ENCODE measurements at places on chromosomes 2 and 18.

DNA sequence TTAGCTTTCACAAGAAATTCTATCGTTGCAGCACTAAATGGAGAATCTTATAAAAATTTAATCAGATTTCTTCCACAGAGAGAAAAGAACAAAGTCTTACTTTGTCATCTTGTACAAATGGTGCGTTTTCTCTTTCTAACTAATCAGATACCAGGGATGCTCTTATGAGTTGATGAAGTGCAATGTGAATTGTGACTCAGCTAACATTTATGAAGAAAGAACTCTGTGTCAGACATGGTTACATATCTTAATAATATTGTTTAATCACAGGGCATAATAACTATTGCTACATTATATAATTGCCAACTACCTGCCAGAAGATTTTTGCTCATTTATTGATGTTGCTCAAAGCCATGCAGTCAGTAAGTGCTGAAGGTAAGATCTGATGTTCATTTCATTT is 465.0 kb downstream of the CCDC85A start:
- no peak for DNase-seq

GRCh38 chr2:197140045-197140444 is 170.5 kb downstream of the ANKRD44 start:
- DNase-seq = no peak

- DNase-seq = no peak
Measured at GRCh38 chr2:78977661-78978145, 47.8 kb upstream of the REG3G start.

- no peak for DNase-seq
Measured at GRCh38 chr2:177026956-177027355, 185.6 kb upstream of the HNRNPA3 start.

- no peak for DNase-seq
Measured at GRCh38 chr2:127405255-127405610, 13.0 kb upstream of the PROC start.

GRCh38 chr18:77124452-77124922 is 8.1 kb downstream of the MBP start:
- DNase-seq = no peak

DNA sequence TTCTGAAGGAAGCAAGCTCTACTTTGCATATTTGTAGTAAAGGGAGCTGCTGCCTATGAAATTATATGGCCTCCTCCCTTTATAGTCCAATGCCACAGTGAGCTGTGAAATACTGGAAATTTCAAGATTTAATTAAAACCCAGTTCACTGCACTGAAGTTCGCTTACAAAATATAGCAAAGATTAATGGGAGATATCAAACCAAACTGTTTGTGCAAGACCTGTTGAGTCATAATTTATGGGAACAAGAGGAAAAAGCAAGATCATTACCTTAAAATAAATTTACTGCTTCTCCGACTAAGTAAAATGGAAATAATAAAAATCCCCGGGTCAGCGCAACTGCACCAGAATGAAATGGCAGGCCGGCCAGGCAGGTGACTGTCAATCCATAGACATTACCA is 215.5 kb upstream of the RAB6C start:
- no peak for DNase-seq

GRCh38 chr2:39728941-39729351 is 50.1 kb downstream of the THUMPD2 start:
- no peak for DNase-seq

DNA sequence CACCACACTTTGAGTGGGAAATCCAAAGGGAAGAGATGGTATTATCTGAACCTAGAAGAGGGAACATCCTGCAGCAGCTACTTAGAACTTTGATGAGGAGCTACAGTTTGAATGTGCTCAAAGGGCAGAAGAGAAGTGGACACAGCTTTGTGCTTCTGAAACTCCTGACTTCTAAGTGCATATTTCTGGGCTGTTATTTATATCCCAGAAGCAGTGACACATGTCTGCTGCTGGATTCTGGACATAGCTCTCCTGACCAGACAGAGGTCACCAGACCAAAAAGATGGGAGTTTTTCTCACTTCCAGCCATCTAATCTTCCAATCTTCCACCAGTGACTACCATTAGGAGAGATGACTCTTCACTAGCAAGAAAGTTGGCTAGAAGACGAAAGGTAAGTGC is 153.9 kb downstream of the FSIP2 start:
- DNase-seq = no peak

DNA sequence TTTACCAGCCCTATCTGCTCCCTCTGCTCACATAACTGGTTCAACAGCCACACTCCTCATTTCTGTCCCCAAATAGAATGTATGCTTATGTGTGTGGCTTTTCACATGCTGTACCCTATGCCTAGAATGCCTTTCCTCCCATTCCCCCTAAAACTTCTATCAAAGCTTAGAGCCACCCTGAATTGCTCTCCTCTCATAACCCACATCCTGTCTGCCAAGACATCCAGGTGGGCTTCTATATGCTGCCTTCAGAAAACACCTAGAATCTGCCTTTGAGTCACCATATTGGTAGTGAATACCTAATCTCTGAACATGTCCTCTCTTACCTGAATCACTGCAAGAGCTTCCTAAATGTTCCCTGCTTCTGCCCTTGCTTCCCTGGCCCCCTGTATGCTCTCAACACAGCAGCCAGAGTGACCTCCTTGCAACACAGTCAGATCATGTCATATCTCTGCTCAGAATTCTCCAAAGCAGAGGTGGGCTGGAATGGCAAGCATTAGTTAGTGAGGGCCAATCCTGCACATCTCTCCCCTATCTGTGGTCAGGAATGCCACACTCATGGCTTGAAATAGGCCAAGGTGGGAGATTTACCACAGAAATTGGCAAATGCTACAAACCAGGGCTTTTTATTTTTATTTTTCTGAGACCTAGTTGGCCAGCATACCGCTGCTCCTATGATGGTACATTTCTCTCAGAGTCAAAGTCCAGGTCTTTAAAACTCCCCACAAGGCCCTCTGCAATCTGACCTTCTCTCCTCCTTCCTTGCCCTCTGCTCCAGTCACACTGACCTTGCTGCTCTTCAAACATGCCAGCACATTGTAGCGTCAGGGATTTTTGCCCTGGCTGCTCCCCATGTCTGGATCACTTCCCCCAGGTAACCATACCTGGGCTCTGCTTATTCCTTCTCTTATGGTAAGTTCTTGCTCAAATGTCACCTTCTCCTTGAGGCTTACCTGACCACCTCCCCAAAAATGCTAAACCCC is 111.8 kb upstream of the STON1 start:
- DNase-seq = no peak

DNA sequence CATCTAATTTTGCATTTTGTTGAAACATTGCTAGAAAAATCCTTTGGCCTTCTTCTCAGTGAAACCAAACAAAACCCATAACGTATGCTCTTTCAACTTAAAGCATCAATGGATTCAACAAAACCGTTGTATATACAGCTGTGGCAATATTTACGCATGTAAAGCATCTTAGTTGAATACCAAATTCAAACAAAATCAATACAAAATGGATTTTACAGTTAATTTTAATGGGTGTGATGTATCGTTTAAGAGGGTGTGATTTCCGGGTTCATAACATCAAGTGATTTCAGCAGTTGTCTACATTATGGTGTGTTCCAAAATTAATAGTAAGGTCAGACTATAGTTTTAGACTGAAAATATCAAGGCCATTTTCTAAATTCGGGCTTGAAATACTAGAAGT is 198.2 kb downstream of the TGIF1 start:
- DNase-seq = no peak

- DNase-seq = no peak
Measured at GRCh38 chr2:135744760-135745314, 3.2 kb downstream of the UBXN4 start.

DNA sequence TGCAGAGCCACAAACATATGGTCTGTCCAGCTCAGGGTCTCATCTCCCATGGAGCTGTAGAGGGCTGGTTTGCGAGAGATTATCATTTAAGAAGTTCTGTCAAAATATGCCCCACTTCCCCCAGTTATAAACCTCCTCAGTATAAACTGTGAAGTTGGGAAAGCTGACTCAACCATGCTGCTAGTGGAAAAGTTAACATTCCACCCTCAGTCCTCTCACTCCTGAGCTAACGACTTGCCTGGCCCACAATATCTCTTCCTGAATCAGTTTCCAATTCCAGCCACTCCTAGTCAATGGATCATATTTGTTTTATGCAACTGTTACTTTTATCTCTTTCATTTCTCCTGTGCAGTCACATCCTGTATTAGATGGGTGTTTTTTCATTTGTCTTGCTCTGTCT is 326.2 kb downstream of the SETBP1 start:
- no peak for DNase-seq

GRCh38 chr2:114661971-114662939 is 219.8 kb downstream of the DPP10 start:
- no peak for DNase-seq

- DNase-seq = no peak
Measured at GRCh38 chr18:34951625-34952379, 89.4 kb upstream of the MAPRE2 start.

All from caudate nucleus (tissue), 63 donors.